ENCODE measurements at places on chromosomes 6 and 20. TPM values are rescaled to one million over a fixed set of nuclear protein-coding genes. Genes with fewer than 3 reads are reported as not detected.
A peak's percentile ranks its signal among the peaks of the same experiment; 100 is the strongest.

- no peak for DNase-seq
- no peak overlapping the region for H3K4me3 ChIP-seq
- H3K27ac ChIP-seq: no peak overlapping the region
- H3K4me1 ChIP-seq: no peaks in the 10 kb centered on the region
- no peaks in the 10 kb centered on the region for H3K27me3 ChIP-seq
Observed at GRCh38 chr20:64182146-64182865, 18.1 kb downstream of the MYT1 start.

The ADGRF5 gene
- 19.9 TPM for total RNA-seq

The RBPJL gene
- not detected for total RNA-seq

- no peaks in the 10 kb centered on the region for H3K27me3 ChIP-seq
- no peak for DNase-seq
- H3K4me1 ChIP-seq: no peaks in the 10 kb centered on the region
- H3K27ac ChIP-seq: no peak overlapping the region
- H3K36me3 ChIP-seq: no peaks in the 10 kb centered on the region
- H3K4me3 ChIP-seq: no peak overlapping the region
Observed at GRCh38 chr6:47353871-47354270, 44.2 kb upstream of the TNFRSF21 start.

The CENPW gene
- 0.67 TPM for total RNA-seq

DNA sequence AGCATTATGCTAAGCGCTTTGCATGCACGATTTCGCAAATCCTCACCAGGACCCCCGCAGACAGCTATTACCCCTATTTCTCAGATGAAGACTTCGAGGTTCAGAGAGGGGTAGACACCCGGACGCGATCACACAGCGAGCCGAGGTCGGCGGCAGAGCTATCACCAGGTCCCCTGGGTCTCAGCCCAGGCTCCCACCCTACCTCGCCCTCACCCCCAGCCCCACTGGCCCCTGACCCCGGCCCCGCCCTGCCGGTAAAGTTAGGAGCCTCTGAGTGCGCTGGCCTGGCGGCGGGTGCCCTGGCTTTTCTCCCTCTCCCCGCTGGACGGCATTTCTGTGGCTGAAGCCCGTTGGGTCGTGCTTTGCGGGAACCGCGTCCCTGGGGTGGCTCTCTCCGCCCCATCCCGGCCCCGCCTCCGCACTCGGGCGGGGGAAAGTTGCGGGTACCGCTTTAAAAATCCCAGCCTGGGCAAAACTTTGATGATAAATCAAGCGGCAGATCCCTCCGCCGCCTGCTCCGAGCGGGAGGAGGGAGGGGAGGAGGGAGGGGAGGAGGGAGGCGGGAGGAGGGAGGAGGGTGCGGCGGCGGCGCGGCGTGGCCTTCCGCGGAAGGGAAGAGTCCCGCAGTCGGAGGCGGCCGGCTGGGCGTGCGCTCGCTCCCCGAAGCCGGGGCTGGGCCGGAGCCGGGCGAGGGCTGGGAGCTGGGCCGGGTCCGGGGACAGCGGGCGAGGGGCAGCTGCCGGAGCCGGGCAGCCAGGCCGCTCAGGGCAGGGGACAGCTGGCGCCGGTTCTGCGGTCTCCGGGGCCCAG, at the start of gene VSTM2L:
Gene VSTM2L, plus strand, starts transcription at position 624 of the 810 bp plus-strand sequence. CDS start 224 bp downstream, outside the sequence.
- peaks cover 5% of the 10 kb centered on the region for H3K4me1 ChIP-seq
- no peaks in the 10 kb centered on the region for H3K36me3 ChIP-seq
- H3K27ac ChIP-seq: no peak within 1 kb of the TSS
- H3K4me3 ChIP-seq: peak within 1 kb of the TSS; percentile 47
- DNase-seq: no peak
- H3K27me3 ChIP-seq: no peaks in the 10 kb centered on the region

DNA sequence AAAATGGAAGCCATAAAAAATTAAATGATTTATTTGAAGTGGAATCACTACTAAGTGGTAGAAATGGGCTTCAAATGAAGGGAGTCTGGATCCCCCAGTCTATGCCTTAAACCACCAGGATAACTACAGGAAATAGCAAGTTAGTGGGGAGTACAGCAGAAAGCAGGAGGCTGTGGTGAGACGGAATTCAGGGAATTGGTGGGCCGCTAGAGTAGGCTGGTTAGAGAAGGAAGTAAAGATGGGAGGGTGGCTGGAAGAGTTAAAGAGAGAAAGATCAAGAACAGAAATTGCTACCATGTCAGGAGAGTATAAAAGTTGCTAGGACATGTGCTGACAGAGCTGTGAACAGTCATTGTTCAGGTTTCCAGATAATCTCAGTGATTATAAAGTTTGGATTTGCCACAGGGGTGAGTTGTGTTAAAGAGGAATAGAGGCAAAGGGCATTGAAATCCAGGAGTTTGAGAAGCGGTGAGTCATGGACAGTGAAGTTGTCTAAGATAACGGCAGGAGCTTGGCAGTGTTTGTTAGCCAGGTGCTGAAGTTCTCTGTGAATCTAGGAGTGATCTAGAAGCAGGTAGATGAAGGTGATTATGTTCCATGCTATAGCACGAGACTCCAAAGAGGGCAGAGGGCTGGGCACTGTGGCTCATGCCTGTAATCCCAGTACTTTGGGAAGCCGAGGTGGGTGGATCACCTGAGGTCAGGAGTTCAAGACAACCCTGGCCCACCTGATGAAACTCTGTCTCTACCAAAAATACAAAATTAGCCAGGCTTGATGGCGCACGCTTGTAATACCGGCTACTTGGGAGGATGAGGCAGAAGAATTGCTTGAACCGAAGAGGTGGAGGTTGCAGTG, 13.7 kb upstream of the HINT3 start:
- DNase-seq: no peak
- peaks cover 21% of the 10 kb centered on the region for H3K4me1 ChIP-seq
- no peaks in the 10 kb centered on the region for H3K36me3 ChIP-seq
- H3K4me3 ChIP-seq: no peak overlapping the region
- peak overlapping the region; percentile 25 for H3K27ac ChIP-seq

DNA sequence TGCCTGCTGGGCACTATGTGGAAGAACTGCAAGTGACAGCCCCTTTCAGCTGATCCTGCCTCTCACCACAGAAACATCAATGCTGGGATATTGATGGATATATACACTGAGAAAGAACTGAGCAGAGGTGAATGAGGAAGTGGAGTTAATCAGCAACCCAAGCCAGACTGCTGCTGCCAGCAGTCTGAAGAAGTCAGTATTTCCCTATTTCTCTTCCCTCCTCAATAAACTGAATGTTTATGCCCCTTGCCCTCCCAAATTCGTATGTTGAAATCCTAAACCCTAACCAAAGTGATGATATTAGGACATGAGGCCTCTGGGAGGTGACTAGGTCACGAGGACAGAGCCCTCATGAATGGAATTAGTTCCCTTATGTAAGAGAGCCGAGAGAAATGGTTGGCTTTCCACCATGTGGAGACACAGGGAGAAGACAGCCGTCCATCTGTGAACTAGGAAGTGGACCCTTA, 76.3 kb downstream of the CDK19 start:
- peak overlapping the region; percentile 22 for H3K4me3 ChIP-seq
- no peak for DNase-seq
- H3K27ac ChIP-seq: peak overlapping the region; percentile 68

- H3K27ac ChIP-seq: no peak overlapping the region
- no peaks in the 10 kb centered on the region for H3K36me3 ChIP-seq
- no peaks in the 10 kb centered on the region for H3K4me1 ChIP-seq
- DNase-seq: no peak
- no peak overlapping the region for H3K4me3 ChIP-seq
Observed at GRCh38 chr6:113679051-113679450, 178.1 kb upstream of the MARCKS start.

- no peak overlapping the region for H3K4me3 ChIP-seq
- no peaks in the 10 kb centered on the region for H3K27me3 ChIP-seq
- H3K4me1 ChIP-seq: peaks cover 34% of the 10 kb centered on the region
- DNase-seq: no peak
Observed at GRCh38 chr6:156783958-156784357, 6.8 kb downstream of the ARID1B start.

The VWA7 gene
- 2.0 TPM for total RNA-seq

DNA sequence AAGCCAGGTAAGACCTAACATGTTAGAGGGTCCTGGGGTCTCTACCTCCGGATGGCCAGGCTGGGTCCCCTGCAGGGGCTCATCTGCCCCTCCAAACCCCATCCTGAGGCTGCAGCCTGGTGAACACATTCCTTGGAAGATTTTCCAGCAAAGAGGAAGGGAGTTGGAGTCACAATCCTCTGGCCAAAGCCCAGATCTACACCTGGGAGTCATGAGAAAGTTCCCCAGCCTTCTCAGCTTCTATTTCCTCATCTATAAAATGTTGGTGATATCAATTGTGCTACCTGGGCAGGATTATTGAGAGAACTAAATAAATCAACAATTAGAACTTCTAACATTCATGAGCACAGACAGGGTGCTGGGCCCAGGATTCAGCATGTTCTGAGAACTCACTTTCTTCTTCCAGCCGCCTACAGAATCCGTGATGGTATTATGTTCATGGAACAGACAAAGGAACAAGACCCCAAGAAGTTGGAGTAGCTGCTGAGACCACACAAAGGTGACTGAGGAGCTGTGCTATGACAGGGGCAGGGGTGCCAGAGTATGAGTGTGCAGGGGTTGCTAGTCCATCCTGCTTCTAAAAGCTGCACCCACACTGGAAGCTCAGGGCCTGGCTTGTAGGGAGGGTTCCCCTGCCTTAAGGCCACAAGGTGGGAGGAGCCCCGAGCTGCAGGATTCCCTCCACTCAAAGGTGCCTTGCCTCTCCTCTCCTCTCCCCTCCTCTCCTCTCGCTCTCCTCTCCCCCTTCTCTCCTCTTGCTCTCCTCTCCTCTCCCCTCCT, 68.9 kb downstream of the BMP7 start:
- H3K27me3 ChIP-seq: peaks cover 2% of the 10 kb centered on the region
- no peaks in the 10 kb centered on the region for H3K36me3 ChIP-seq
- DNase-seq: no peak
- H3K4me1 ChIP-seq: no peaks in the 10 kb centered on the region
- H3K27ac ChIP-seq: no peak overlapping the region

The SNX3 gene
- 161 TPM for total RNA-seq

GRCh38 chr6:169621311-169621710, 80.5 kb downstream of the WDR27 start:
- H3K36me3 ChIP-seq: peaks cover 3% of the 10 kb centered on the region
- no peaks in the 10 kb centered on the region for H3K4me1 ChIP-seq
- DNase-seq: no peak

GRCh38 chr6:167030222-167031072, 31.2 kb downstream of the CEP43 start:
- no peaks in the 10 kb centered on the region for H3K4me1 ChIP-seq
- H3K27ac ChIP-seq: no peak overlapping the region
- no peaks in the 10 kb centered on the region for H3K27me3 ChIP-seq
- peaks cover 6% of the 10 kb centered on the region for H3K36me3 ChIP-seq
- no peak overlapping the region for H3K4me3 ChIP-seq
- DNase-seq: no peak

DNA sequence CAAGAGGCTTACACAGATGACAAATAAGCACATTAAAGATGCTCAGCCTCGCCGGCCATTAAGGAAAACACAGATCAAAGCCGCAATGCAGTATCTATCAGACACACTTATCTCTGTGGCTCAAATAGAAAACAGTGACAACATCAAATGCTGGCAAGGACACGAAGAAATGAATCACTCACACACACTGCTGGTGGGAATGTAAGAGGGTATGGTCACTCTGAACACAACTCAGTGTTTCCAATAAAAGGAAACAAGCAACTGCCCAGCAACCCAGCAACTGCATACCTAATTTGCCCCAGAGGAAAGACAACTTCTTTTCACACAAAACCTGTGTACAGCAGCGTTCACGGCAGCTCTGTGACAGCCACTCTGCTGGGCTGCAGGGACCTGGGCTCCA, 155.8 kb downstream of the WDR27 start:
- no peaks in the 10 kb centered on the region for H3K4me1 ChIP-seq
- H3K4me3 ChIP-seq: no peak overlapping the region
- H3K27ac ChIP-seq: no peak overlapping the region
- H3K27me3 ChIP-seq: no peaks in the 10 kb centered on the region

The OVOL2 gene
- total RNA-seq: not detected

GRCh38 chr6:87391334-87391733, 16.4 kb upstream of the CFAP206 start:
- H3K27ac ChIP-seq: no peak overlapping the region
- DNase-seq: no peak
- no peak overlapping the region for H3K4me3 ChIP-seq
- H3K36me3 ChIP-seq: no peaks in the 10 kb centered on the region
- H3K27me3 ChIP-seq: no peaks in the 10 kb centered on the region

DNA sequence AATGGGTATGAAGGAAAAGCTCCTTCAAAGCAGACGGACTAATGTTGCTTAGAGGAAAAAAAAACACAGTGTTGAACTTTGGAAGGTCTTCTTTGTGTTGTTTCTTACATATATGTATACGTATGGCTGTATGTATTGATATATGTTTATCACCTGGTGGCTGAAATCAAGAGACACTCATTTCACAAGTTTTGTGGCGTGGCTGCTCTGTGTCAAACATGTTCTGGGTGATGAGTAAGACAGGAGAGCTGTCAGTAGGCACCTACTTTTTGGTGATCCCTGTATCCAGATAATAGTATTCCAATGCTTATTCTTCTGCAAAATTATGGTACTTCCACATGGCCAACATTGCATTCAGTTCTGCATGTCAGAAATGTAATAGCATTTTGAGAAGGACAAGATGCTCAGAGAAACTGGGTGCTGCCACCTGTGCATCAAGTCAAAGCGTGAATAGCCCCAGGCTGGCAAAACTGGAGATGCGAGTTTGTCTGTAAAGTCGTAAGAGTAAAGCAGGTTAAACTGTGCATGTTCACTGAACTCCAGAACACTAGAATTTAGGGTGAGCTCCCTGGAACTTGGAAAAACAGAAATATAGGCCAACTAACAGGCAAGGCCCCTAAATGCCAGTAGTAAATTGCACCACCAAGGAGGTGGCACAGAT, 67.9 kb downstream of the ARMC2 start:
- no peaks in the 10 kb centered on the region for H3K27me3 ChIP-seq
- no peak overlapping the region for H3K27ac ChIP-seq
- H3K36me3 ChIP-seq: no peaks in the 10 kb centered on the region
- no peak for DNase-seq
- no peak overlapping the region for H3K4me3 ChIP-seq

DNA sequence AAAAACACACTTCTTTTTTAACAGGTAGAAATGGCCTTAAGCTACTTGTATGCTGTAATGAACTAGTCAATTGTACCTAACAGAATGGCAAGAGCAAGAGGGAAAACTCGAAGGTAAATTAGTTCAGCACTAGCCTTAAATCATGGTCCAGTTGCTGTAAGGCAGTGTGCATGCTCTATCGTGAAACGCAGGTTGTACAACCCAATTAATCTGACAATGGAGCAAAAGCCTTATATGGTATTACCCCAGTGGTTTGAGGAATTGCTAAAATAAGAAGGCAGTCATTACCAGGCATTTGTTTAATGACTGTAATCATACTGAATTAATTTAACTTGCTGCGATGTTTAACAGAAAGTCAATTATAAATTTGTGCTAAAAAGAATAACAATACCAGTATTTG, 69.3 kb upstream of the SOX4 start:
- DNase-seq: no peak
- no peak overlapping the region for H3K27ac ChIP-seq
- H3K27me3 ChIP-seq: no peaks in the 10 kb centered on the region
- H3K36me3 ChIP-seq: no peaks in the 10 kb centered on the region
- H3K4me3 ChIP-seq: no peak overlapping the region

GRCh38 chr6:73452107-73452461, at the start of gene CGAS:
TSS of gene CGAS (minus strand) at chr6:73452297. CDS start at chr6:73452181, 116 bp downstream.
- H3K27ac ChIP-seq: peak within 1 kb of the TSS; percentile 57
- DNase-seq: peak; percentile 60
- peak within 1 kb of the TSS; percentile 63 for H3K4me3 ChIP-seq
- H3K27me3 ChIP-seq: no peaks in the 10 kb centered on the region
- no peaks in the 10 kb centered on the region for H3K36me3 ChIP-seq

The KCNK16 gene
- total RNA-seq: not detected

All from liver (tissue), 10 donors.